Mesothelial cell of epicardium (in vitro differentiated cells): ENCODE measurements at places on chromosomes 6 and 20.
A peak's percentile ranks its signal among the peaks of the same experiment; 100 is the strongest.

- no peak for DNase-seq
These were observed 243.7 kb downstream of the ALDH8A1 start for GRCh38 chr6:134706153-134706552.

DNA sequence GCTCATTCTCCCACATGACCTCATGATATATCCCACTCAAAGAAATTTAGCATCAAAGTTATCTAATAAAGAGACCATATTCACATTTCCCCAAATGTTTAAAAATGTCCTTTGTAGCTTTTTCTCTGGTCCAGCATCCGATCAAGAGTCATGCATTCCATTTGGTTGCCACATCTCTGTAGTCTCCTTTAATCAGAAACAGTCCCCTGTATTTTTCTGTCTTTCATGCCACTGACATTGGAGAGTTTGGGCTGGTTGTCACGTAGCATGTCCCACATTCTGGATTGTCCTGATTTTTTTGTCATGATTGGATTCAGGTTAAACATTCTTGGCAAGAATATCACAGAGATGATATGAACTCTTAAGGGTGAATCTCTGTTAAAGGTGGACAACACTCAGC is 55.7 kb downstream of the SNX5 start:
- DNase-seq, result no peak

DNA sequence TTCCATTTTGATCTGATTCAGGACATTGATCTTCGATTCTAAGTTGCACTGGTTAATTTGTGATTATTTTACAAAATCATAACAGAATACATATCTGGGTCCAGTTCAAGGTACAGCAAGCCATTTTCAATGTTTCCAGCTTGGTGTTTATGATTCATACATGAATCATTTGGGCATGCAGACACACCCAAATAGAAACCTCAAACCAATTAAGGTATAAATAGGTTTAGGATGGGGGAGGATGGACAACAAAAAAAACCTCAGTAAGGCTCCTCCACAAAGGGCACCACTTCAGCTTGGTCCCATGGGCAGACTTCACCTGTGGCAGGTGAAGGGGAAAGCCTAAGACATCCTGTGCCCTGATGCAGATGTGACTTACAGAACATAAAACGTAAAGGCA is 192.7 kb downstream of the KHDC1L start:
- DNase-seq, result no peak

DNA sequence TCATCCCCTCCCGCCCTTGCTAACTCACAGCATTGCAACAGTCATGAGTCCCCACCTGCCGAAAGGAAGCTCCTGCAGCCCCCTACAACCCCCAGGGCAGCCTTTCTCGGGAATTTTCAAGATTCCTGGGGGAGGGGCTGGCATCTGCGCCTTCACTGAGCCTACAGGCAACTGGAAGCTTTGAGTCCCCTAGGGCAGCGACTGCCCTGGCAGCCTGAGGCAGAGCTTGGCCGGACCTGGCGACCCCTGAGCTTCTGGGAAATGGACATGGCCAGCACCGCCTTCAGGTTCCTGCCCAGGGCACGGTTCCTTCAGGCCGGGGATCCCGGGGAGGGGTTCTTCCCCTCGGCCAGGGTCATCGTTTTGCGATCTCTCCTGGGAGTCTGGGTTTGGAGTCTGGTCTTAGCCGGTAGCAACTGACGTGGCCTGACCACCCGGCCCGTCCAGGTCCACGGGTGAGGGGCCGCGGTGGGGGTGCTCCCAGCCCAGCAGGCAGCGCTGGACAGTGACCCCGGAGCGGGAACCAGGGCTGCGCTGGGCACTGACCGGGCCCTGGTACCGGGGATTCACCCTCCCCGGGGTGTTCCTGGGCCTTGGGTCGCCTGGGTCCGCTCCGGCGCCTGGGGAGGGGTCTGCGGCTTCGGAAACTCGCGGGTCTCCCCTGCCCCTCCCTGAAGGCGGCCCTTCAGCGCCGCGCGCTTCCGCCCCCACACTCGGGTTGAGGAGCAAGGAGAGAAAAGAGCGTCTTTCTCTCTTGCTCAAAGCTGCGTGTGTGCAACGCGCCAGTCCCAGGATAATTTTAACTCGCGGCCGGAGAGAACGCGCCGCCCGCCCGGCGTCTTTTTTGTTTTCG is 593 bp upstream of the COL9A3 start:
- peak; percentile 73 for DNase-seq

DNA sequence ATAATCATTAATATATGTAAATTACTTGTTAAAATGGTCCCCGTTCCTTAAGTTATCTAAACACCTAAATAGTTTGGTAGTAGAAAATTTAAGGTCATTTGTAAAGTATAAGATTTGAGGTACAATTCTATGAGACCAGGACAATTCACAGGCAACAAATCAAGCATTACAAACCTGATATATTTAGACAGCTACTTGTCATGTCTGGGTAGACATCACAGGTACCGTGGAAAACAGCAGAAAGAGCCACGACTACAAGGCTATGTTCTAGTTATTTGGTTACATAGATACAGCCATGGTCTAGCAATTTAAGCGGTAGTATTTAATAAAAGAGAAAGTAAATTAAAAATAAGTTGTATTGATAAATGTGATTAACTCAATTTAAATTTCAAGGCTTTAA is 393.1 kb upstream of the ID4 start:
- DNase-seq, result no peak

DNA sequence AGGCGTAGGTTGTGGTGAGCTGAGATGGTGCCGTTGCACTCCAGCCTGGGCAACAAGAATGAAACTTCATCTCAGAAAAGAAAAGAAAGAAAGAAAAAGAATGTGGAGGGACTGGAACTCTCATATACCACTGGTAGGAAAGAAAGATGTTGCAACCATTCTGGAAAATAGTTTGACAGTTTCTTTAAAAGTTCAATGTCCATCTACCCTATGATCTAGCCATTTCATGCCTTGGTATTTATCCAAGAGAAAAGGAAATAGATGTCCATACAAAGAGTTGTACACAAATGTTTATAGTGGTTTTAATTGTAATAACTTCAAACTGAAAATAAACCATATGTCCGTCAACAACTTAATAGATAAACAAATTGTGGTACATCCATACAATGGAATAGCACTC is 190.1 kb upstream of the ZNF217 start:
- DNase-seq, result no peak

DNA sequence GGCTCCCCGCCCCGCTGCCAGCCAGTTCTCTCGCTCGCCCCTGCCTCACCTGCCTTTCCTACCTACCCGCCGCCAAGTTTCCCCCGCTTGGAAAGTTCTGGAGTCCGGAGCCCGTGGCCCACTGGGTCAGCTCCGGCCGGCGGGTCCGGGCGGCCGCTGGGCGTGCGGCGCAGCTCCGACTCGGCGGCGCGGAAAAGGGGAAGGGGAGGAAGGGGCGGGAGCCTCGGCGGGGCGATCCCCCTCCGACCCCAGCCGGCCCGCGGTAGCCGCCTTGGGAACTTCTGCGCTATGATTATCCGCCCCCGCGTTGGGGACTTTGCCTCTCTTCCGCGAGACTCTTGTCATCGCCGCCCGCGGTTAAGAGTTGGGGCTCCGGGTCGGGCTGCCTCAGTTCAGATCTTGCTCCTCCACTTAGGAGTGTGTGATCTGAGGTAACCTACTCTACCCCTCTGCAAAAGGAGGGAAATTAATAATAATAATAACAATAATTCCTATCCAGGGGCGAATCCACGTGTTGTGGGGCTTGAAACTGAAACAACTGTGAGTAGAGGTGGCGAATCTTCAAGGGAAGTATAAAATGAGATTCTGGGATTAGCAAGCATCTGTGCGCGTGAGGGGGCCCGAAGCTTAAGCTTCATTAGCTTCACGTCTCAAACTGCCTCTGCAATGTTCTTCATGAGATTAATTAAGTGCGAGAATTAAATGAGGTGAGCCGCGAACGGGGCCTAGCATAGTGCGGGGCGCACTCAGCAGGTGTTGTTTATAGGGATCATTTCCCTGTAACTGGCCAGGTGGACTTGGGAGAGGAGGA is 30.8 kb downstream of the SF3B5 start:
- DNase-seq, result no peak

DNA sequence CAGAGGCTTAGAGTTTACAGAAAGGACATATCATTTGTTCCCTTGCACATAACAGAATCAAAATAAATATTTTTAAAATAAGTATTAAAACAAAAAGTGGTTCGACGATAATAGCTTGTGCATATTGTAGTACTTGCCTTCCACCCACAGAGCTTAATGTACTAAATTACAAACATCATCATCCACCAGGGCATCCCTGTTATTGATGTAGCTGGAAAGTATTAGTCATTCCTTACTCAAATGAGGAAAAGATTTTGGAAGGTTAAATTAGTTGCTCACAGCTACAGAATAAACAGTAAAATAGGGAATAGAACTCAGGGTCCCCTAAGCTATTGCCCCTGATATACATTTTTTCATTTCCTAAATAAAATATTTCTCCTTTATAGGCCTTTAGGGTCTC is 150.3 kb downstream of the PTPRK start:
- DNase-seq, result no peak

DNA sequence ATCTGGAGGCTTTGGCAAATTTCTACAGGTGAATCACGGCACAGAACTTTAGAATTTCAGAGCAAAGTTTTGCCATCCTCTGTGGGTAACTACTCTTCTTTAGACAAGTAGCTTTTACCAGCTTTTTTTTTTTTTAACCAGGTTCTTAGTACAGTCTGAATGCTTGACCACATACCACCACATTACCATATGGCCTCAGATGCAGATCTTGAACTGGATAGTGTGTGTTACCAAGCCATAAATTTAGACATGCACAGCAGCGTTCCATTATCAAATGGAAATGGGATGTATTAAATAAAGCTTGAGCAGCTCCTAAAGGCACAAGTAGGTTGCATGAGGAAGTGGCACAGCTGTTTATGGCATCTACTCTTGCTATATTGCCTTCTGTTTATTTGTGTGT is 38.3 kb upstream of the PRSS16 start:
- DNase-seq, result no peak

DNA sequence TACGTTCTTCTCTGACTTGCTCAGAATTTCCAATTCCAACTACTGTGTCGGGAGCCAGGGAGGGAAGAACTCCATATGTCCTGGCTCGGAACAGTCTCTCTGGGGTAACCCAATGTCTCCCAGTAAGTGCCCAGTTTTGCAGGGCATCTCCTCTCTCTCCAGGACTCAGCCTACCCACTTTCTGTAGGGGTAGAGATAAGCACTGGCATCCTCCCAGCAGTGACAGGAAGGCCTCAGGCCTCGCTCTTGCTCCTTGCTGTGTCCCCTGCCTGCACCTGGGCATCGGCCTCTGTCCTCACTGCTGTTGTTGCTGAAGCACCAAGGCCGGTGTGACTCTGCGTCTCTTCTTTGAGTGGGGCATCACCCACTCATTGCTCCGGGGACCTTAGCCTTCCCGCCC is 388.9 kb upstream of the JARID2 start:
- DNase-seq, result no peak

DNA sequence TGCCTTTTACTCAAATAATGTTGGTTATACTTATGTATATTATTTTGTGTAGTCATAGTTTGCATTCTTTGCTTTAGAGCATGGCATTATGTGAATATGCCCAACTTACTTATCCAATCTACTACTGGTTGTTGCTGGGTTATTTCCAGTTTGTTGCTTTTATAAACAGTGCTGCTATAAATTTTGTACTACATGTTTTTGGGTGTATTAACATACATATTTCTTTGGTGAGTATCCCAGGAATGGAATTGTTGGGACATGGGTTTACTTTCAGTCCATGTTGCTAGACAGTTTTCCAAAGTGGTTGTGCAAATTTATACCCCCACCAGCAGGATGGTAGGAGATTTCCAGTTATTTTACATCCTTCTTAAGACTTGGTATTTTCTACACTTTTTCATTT is 157.1 kb upstream of the THEMIS start:
- no peak for DNase-seq

- no peak for DNase-seq
These were observed 81.4 kb downstream of the SOBP start for GRCh38 chr6:107571354-107571753.

DNA sequence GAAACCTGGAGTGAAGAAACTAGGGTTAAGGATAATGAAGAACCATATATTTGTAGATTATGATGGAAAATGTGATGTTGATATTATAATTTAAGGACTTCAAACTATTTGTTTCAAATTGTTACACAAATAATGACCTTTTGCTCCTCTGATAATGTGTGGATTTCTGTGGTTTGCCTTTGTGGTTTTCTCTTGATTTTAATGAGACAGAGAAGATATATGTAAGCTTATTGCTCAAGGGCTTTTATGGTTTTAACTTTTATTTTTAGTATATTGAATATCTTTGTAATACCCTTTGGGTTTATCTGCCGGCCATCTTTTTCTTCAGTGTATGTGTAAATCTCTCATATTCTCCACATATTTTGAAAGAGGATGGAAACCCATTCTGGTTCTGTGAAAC is 362.3 kb downstream of the RIMS1 start:
- no peak for DNase-seq

DNA sequence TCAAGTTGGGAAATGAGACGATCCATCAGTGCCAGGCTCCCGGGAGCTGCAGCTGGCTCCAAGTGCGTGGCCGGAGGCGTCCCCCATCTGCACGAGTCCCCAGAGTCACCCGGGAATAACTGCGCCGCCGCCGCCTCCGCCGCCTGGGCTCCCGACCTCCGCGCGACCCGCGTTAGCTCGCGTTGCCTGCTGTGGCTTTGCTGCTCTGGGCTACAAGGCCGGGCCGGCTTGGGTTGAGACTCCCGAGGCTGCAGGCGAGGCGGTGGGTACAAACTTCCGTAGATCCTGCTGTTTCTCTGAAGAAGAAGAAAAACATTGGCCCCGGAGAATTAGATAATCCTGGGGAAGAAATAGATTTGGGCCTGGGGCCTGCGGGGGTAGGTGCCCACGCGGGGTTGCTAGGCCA is 7.4 kb upstream of the LAMP5 start:
- DNase-seq, result no peak

DNA sequence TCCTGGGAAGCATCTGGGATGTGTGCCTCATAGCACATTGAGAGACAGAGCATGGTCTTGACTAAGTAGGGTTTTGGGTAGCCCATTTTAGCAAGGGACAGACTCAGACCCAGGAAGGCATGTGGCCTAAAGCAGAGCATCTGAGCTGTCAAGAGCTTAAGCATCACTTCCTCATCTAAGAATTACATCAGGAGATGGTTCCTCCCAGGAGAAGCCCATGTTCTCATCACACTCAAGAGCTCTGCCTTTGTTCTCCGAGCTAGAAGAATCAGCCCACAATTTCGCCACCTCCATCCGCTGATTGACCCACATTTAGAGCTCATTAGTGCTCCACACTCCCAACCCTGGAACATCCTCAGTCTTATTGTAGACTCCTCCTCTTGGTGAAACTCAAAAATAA is 68.3 kb downstream of the NPEPL1 start:
- no peak for DNase-seq

DNA sequence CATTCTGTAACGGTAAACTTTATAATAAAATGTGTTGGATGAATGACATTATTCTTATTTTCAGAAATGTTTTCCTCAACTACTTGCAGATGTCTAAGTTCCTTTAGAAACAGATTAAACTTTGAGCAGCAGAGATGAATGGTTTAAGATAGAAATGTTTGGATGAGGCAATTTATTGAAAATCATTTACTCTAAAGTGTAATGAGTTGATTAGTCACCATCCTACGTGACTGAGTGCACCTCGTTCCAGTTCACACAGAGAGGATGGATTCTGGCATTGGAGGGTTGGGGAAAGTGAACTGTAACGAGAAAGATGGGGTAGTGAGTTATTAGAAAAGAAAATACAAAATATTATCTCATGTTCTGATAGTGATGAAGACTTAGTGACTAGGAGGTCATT is 28.7 kb downstream of the SMPDL3A start:
- DNase-seq, result no peak

- DNase-seq, result no peak
These were observed 286.9 kb upstream of the BMP2 start for GRCh38 chr20:6480328-6481200.
